ENCODE measurements at places on chromosomes 6 and 20.

DNA sequence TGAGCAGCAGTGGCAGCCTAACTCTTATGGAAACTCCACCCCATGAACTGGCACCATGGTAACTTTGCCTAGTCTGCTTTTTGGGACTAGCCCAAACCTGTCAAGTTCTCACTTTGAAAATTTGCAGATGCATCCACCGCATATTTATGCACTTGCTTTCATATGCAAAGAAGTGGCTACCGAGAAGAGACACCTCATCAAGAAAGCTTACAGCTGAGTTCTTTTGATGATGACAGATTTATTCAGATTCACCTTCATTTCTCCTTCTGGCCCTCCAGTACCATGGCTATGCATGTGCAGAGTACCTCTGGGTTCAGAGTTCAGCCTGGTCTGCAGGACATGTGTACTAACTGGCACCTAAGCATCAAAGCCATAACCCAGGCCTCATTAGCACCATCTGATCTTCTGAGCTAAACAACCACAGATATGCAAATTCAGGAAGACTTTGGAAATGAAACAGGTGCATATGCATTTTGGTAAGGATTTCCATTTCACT lies 154.3 kb upstream of the TENT5A start:
- DNase-seq, result no peak

GRCh38 chr6:44072452-44072958 lies 54.7 kb downstream of the MRPL14 start:
- DNase-seq, result no peak

- DNase-seq, result no peak
These were observed 504.9 kb upstream of the MARCKS start for GRCh38 chr6:113352029-113352801.

GRCh38 chr6:41286544-41287346 lies at the start of gene TREM1:
TSS of gene TREM1 (minus strand) at chr6:41286682. CDS start at chr6:41286655, 27 bp downstream.
- no peak for DNase-seq

DNA sequence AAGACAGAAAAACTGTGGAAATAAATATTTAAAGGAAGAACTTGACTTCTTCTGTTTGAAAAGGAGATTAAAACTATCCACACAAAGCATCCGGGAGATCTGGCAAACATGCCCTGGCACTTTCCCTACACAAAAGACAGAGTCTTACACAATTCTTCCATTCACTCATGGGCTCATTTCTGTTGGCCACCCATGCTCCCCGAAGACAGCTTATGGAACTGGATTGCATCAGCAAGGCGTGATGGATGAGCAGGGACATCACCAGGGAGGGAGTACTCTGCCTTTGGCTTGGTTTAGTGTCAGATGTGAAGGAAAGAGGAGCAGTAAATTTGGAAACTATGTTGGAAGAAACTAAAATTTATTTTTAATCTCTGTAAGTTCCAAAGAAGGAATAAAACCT lies 379.3 kb downstream of the CD109 start:
- no peak for DNase-seq

DNA sequence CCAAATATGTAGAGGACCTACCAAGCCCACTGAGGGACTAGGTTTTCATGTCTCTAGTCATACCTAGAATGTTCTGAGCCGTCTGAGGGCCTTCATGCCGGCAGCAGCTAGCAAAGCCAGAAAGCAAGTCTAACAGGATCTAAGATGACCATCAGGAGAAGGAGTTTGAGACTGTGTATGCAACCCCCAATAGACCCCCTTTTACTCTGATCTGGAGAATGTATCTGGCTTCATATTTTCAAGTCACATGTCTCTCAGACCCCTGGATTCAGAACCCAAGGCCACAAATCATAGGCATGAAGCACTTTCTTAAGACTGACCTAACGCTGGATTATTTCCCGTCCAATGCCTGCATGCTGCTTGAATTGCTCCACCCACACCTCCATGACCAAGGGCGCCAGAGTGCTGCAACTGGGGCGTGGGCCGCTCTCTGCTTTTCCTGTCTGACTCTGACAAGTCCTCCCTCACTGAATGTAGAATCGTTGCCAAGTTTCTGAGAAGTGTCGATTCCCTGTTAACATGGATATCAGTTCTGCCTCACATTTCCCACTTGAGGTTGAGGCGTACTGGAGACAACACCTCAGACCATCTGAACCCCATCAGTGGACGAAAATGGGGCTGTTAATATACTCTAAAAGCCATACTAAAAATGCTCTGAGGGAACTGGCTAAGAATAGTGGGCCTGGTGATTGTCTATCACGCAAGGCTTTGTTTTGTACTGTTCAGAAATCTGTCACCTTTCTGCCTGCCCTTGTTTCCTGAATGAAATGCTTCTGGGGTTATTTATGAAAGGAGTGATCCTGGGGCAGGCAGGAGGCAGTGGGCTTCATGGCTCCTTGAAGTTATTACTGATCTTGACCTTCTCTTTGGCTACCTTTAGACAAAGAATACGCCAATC lies 23.9 kb upstream of the ASXL1 start:
- no peak for DNase-seq

- no peak for DNase-seq
These were observed 518.3 kb upstream of the JAG1 start for GRCh38 chr20:11192106-11192505.

- no peak for DNase-seq
These were observed 41.8 kb upstream of the BCLAF1 start for GRCh38 chr6:136331461-136331860.

- DNase-seq, result no peak
These were observed 135.1 kb downstream of the KIF16B start for GRCh38 chr20:16438100-16438499.

GRCh38 chr6:116431964-116432595 lies 29.1 kb upstream of the CALHM6 start:
- no peak for DNase-seq

DNA sequence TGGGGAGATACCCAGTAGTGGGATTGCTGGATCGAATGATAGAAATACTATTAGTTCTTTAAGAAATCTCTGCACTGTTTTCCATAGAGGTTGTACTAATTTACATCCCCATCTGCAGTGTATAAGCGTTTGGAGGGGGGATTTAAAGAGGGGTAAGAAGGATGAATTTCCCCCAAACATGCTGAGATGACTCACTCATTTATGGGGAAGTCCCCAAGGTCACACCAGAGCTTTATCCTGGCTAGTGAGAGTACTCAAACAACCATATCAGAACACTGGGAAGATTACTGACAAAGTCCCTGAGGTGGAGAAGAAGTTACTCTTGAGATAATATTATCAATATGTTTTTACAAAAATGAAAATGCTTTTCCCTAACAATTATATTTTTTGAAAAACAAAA lies 44.0 kb downstream of the ROS1 start:
- no peak for DNase-seq

GRCh38 chr20:31678389-31679356 lies 41.0 kb downstream of the COX4I2 start:
- no peak for DNase-seq

DNA sequence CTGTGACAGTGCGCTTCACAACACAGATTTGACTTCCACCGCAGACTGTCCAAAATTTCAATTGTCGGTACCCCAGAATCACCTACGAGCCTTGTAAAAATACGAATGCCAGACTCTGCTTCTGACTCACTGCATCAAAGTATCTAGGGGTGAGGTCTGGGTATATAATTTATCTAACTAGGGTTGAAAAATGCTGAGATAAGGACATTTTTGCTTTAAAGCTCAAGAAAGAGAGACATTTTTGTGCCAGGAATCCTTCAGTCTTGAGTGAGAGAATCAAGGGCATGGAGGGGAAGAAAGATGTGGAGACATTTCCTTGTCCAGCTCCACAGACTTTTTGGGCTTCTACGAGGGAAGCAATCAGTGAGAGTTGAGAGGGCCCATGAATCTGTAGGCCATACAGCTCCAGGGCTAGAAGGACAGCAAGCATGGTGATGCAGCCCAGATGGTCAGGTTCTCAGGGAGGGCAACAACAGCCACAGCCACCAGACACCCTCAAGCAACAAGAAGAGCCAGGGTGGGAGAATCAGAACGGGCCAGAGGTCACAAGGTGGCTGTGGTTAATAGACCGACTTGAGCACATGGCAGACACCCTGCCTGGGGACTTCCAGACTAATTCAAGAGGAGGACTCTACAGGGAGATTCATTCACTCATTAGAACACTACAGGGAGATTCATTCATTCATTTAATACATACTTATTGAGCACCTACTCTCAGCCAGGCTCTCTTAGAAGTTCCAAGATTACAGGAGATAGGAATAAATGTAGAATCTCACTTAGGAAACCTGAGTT lies 211.1 kb upstream of the PRDM1 start:
- no peak for DNase-seq

GRCh38 chr20:61437280-61438206 lies 185.5 kb downstream of the CDH4 start:
- DNase-seq, result no peak

DNA sequence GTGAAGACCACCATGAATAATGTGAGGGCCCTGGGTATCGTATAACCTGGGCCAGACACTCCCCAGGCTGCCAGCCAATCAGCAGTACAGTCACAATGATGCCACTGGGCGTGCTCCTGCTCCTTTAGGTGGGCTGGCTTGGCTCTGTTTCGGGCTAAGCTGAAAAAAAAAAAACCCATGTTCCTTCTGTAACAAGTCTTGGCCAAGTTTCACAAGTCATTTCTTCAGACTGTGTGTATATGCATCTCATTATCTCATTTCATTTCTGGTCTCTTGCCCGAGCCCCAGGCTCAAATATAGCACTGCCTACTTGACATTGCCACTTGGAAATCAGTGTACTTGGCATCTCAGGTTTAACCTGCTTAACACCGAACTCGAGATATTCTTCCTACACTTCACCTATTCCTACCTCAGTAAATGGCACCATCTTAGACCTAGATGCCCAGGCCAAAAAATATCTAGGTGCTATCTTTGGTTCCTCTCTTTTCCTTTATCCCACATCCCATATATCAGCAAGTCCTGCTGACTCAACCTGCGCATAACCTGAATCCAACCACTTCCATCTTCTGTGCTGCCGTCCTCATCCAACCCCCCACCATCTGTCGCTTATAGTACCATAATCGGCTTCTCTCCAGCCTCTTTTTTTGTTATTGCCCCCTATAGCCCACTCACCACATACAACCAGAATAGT lies 1.8 kb downstream of the UQCC2 start:
- DNase-seq, result no peak

GRCh38 chr6:167760979-167761793 lies 65.5 kb upstream of the AFDN start:
- no peak for DNase-seq

DNA sequence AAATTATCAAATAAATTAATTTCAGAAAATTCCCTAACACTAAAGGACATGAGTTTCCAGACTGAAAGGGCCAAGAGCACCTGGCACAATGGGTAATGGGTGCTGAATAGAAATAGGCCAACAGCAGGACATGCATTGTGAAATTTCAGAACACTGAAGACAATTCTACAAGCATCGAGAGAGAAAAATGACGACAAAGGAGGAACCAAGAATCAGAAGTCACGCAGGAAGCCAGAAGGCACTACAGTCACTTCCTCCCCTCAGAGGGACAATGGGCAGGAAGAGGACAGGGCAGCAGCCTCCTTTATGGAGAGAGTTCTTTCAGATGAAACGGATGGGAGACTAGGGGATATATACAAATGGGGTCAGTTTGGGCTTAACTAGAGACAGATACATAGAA lies 29.6 kb downstream of the PCNA start:
- no peak for DNase-seq

DNA sequence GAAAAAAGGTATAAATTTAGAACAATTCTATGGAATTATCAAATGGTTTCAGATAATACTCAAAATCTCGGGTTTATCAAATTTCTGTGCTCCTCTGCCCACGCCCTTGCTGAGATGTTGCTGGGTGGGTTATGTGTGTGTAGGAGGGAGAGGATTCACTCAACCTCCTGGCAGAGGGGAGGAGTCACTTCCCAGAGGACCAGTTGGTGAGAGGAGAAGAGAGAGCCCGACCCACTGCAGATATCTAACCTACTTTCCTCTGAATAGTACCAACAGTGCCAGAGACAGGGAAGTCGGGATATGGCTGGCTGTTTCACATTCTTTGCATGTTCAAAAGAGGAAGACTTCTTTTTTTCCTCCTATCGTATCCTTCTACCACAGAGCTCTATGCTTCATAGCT lies 187.1 kb upstream of the MAN1A1 start:
- no peak for DNase-seq

- DNase-seq, result no peak
These were observed 32.3 kb downstream of the KCNQ5 start for GRCh38 chr6:72654071-72654621.

GRCh38 chr6:169659820-169660610 lies 41.8 kb downstream of the WDR27 start:
- DNase-seq, result no peak

GRCh38 chr6:110035321-110035720 lies 57.2 kb downstream of the GPR6 start:
- no peak for DNase-seq

- no peak for DNase-seq
These were observed 440.0 kb upstream of the HSF2 start for GRCh38 chr6:121959501-121959900.

DNA sequence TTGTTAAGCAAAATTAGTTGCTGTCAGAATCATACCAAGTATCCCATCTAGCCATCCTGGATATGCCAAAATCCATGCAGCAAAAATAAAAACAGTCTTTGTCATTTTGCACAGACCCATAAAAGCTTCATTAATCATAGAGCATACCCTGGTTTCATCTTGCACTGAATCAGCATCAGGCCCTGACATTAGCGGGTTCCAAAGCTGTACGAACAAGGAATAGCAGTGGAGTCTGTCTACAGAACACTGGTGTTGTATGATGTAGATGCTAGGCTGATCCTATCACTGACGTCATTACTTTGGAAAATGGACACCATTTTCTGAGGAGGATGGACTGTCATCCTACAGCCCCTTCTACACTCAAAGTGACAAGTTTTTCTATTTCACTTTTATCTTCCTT lies 315.6 kb downstream of the ESR1 start:
- DNase-seq, result no peak

DNA sequence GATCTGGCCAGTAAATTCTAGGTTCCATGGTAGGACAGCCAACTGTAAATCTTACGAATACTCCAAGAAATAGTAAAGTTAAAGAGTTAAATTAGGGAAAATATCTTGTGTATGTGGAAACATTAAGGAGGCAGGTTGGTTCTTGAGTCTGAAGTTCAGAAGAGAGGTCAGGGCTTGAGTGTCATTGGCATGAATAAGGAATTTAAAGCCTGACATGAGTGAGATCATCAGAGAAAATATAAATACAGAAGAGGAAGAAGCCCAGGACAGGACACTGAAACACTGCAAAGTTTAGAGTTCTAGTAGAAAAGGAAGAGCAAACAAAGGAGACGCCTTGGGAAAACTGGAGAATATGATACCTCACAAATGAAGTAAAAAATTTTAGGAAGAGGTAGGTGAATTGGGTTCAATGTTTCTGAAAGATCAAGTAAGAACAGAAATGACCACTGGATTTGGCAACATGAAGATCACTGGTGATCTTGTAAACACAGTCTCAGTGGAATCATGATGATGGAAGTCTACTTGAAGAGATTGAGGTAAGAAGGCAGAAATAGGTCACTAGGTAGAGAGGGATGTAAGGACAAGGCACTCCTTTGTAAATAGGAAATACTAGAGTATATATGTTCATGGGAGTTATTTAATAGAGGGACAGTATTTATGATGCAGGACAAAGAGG lies 41.6 kb upstream of the SYNCRIP start:
- no peak for DNase-seq

- no peak for DNase-seq
These were observed 41.7 kb downstream of the MBOAT1 start for GRCh38 chr6:20170455-20171148.

Data from GM12892 (cell line).